ENCODE measurements at places on chromosomes 7 and 10.

DNA sequence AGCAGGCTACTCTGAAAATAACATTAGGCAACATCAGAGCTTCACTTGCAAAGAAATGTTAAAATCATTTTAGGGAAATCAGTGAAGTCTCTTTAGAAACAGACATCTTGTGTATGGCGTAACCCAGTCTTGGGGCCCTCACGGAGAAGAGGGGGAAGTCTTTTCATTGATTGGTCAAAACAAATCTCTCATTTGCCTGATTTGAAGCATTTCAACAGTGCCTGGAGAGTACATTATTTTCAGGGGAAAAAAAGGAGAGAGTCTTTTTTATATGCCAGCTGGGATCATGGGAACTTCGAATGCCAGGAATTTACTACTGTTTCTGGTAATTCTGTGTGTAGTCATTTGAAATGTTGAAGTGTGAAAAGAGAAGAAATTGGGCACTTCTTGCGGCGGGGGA lies 471.4 kb downstream of the PLXDC2 start:
- DNase-seq = no peak

GRCh38 chr7:52727632-52728031 lies 307.8 kb upstream of the POM121L12 start:
- DNase-seq = no peak

DNA sequence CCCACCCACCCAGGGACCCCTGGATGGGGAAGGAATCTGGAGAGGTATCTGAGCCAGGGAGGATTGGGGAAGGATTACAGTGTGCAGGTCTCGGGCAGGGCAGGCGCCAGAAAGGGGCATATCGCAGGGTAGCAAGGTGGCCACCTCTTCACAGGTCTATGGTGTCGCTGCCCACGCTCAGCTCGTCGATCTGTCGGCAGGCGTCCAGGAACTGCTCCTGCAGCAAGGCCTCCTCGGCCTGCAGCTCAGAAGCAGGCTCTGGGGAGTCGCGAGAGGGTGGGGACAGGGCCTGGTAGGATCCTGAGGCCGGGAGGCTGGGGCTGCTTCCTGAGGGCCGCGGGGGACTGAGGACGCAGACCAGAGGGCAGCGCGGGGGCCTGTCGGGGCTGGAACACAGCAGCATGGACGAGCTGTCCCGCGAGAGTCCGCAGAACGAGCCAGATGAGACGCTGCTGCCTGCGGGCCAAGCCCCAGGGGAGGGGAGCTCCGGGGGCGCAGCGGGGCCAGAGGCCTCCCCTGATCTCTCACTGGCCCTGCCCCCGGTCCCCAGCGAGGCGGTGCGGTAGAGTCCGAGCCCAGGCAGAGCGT lies 7.1 kb upstream of the RBM28 start:
- no peak for DNase-seq

- no peak for DNase-seq
Observed at GRCh38 chr7:135151132-135151531, 3.3 kb downstream of the TMEM140 start.

DNA sequence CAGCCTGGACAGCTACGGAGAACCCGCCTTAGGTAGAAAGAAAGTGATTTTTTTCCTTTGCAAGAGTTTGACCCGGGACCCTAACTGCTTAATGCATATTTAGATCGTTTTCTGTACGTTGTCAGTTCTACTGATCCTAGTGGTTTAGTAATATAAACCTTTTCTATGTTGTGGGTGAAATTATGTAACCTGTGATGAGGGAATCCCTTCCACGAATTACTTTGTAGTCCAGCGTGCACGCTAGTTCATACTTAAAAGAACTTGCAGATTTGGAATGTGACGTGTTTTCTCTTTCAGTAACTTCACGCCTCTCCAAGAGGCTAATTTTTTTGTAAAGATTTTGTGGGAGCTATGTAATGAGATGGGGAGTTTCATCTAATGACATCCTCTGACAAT lies 705 bp downstream of the SLF2 start:
- DNase-seq = peak; percentile 58

DNA sequence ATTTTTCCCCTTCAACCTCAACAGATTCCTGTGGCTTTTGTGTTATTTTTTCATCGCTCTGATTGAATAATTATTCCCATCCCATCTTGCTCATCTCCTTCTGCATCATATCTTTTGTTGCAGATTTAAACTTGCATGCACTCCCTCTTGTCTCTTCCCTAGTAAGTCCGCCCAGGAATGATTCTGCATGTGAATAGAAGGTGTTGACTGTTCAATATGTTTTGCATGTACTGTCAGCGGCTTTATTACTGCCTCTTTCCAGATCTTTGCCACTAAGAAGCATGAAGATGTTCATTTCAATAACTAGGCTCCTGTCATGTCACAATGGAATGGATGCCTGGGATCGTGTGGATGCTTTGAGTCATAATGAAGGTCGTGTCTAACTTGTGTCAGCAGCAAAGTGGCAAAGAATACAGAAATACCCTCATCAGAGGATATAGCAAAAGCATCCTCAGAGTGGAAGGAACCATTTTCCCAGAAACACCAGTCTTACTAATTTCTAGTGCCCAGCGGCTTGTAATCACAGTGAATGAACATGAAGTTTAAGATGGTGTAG lies 62.6 kb upstream of the SEM1 start:
- no peak for DNase-seq

DNA sequence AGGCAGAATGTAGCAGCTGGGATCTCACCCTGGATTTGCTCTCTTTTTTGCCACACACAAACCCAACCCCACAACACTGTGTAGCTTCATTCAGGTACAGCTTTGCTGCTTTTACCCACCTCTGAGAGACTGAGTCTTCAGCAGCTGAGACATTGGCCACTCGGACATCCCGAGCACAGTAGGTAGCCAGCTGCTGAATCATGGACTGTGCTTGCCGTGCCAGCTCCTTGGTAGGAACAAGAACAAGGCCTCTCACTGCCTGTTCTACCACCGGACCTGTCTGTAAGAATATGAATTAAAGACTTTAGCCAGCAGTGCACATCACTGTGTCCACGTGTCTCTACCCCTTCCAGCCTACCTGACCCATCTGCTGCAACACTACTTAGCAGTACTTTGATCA lies 937 bp downstream of the DDX56 start:
- no peak for DNase-seq

- no peak for DNase-seq
Observed at GRCh38 chr10:93352638-93353383, 129.3 kb downstream of the MYOF start.

GRCh38 chr7:90222390-90222789 lies 10.8 kb downstream of the STEAP2 start:
- no peak for DNase-seq

GRCh38 chr7:366161-366803 lies 76.3 kb downstream of the FOXL3 start:
- no peak for DNase-seq

- DNase-seq = no peak
Observed at GRCh38 chr7:125278318-125278717, 348.7 kb upstream of the POT1 start.

DNA sequence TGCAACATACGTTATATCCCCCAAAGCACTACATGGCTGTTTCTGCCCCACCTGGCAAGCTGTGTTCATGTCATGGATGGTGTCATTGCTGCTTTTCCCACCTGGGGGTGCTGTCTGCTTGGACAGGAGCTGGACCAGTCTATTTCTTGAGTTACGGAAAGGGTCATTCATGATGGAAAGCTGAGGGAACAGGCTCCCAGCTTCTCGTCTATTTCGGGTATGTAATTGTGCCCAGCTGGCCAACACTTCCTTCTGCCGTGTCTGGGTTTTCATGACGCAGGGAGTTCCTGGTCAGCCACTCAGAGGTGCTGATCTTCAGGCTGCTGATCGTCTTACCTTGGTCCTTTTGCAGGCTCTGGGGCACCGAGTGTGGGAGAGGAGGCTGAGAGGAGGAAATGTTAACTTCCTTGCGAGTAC lies 8.6 kb downstream of the BTBD16 start:
- peak; percentile 32 for DNase-seq

DNA sequence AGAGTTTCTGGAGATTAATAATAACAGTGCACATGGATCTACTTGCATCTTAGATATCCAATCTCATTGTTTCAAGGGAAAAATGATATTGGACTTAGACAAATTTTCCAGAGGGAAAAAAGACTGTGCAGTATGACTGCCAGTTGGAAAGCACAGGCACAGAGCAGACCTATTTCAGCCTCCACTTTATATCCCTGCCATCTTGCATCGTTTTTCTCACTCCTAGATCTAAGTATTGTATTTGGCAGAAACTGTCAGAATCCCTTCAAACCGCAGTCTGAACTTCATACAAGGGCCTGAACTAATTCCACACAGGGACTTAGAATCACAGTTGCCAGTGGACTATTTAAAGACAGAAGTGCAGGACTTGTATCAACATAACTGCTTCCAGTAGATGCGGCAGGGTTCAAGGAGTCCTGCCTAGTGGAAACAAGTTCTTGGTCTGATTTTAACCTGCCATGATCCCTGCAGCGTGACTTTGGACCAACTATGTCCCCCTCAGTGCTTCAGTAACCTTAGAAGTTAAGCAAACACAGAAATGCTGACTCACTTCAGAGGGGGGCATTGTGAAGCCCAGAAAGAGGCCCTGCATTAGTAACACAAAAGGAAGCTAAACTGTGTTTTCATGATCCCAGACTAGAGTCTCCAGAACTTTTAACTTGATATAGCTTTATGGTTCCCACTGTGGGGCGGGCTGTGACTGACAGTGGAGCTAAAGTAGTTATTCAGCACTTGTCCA lies 95.7 kb upstream of the PALS2 start:
- no peak for DNase-seq

All from hippocampal formation (tissue), 2 donors.